ENCODE measurements at places on chromosomes 3 and 15.
A peak's percentile ranks its signal among the peaks of the same experiment; 100 is the strongest.

DNA sequence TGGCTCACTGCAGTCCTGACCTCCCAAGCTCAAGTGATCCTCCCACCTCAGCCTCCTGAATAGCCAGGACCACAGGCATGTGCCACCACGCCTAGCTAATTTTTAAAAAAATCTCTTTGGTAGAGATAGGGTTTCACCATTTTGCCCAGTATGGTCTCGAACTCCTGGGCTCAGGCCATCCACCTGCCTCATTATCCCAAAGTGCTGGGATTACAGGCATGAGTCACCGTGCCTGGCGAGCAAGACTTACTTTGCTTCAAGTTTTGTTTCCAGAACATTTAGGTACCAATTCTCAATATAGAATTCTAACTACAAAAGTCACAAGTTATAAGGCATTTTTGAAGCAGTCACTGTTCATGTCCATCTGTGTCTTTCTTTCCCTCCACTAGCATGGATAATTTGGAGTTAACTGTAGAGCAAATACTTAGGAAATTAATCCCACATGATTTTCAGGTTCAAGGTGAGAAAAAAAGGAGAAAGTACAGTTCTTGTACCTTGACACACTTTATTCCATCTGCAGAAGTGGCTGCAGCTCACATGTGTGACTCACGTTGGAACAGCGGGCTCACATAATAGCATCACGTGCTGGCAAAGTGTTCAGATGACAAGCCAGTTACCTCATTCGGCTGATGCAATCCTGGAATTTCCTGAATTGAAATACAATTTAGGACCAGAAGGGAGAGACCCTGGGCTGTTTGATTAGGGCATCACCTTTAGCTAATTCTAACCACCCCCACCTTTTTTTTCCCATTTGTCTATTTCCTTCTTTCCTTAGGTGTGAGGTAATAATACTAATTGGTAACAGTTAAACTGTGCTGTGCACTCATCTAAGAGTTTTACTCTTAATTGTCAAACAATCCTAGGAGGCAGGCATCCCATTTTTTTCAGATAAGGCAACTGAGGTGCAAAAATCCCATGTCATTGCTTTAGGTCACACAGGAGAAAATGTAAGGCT lies 46.9 kb upstream of the NEDD4 start:
- no peak for DNase-seq
- peaks cover 6% of the 10 kb centered on the region for H3K36me3 ChIP-seq

DNA sequence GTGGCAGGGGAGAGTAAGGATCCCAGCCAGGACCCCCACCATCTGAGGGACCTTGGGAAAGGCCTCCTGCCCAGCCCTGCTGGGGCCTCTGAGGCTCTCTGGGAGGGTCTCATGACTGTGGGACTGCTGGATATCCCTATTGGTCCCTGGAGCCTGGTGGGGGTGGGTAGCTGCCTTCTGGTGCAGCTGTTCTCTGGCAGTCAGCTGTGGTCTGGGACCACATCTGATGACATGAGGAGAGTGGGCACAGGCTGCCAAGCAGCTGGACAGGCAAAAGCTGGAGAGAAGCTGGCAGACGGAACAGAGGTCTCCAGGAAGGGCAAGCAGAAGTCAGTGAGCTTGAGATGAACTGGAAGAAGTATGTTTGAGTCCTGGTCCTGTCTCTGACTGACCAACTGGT lies 22.4 kb downstream of the PLEKHO2 start:
- no peak overlapping the region for H3K4me3 ChIP-seq
- H3K4me1 ChIP-seq = peaks cover 21% of the 10 kb centered on the region
- H3K27me3 ChIP-seq = no peaks in the 10 kb centered on the region
- H3K27ac ChIP-seq = peak overlapping the region; percentile 78
- H3K36me3 ChIP-seq = no peaks in the 10 kb centered on the region

GRCh38 chr3:69326855-69327300 lies 59.0 kb downstream of the FRMD4B start:
- peaks cover 48% of the 10 kb centered on the region for H3K4me1 ChIP-seq
- H3K27ac ChIP-seq = peak overlapping the region; percentile 98
- peak overlapping the region; percentile 48 for H3K4me3 ChIP-seq
- DNase-seq = peak; percentile 29

GRCh38 chr15:61830536-61831330 lies 229.5 kb downstream of the VPS13C start:
- H3K36me3 ChIP-seq = no peaks in the 10 kb centered on the region
- H3K4me1 ChIP-seq = peaks cover 10% of the 10 kb centered on the region
- peaks cover 50% of the 10 kb centered on the region for H3K27me3 ChIP-seq

- H3K27me3 ChIP-seq = peaks cover 25% of the 10 kb centered on the region
- no peak overlapping the region for H3K4me3 ChIP-seq
- H3K36me3 ChIP-seq = peaks cover 7% of the 10 kb centered on the region
- no peak overlapping the region for H3K27ac ChIP-seq
- no peak for DNase-seq
- H3K4me1 ChIP-seq = peaks cover 6% of the 10 kb centered on the region
Measured at GRCh38 chr3:188972310-188972709, 199.5 kb upstream of the TPRG1 start.

- no peaks in the 10 kb centered on the region for H3K27me3 ChIP-seq
- H3K27ac ChIP-seq = peak overlapping the region; percentile 99
- DNase-seq = peak; percentile 84
- H3K4me3 ChIP-seq = peak overlapping the region; percentile 87
- peaks cover 28% of the 10 kb centered on the region for H3K4me1 ChIP-seq
Measured at GRCh38 chr3:18127174-18127858, 297.8 kb downstream of the SATB1 start.

DNA sequence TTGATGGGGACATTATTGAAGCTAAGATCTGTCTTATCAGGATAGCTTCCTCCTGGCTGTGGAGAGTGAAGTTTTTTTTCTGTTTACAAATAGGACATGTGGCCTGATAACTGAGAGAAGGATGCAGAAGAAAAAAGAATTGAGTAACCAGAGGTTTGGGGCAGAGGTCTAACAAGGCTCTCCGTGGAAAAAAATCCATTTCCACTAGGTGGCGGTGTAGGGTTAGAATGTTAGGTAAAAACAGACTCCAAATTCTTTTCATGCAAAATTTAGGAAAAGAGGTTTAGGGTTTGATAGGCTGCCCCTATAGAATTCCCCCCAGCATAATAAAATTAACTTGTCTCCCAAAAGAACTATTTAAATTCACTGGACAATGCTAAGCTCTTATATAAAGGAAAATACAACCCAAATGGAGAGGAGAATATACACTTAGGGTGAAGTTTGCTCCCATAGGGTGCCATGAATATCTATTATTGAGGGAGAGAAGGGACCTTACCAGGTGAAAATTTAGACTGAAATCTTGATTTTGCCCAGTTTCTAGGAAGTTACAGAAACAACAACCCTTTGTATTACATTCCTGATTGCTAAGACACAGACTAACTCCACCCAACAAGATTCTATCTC lies 1560.4 kb downstream of the OTOL1 start:
- no peak overlapping the region for H3K4me3 ChIP-seq
- no peak overlapping the region for H3K27ac ChIP-seq
- H3K36me3 ChIP-seq = no peaks in the 10 kb centered on the region
- no peaks in the 10 kb centered on the region for H3K27me3 ChIP-seq

DNA sequence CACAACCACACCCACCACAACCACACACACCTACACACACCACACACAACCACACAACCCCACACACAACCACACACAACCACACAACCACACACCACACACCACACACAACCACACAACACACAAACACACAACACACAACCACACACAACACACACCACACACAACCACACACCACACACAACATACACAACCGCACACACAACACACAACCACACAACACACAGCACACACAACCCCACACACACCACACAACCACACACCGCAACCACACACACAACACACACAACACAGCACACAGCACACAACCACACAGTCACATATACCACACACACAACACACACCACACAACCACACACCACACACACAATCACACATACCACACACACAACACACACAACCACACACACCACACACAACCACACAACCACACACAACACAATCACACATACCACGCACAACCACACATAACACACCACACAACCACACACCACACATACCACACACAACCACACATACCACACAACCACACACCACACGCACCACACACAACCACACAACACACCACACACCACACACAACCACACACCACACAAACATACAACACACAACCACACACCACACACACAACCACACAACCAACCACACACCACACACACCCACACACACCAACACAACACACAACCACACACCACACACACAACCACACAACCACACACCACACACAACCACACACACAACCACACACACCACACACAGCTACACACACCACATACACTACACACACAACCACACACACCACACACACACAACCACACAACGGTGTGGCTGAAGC lies 23.7 kb downstream of the CPN2 start:
- H3K4me1 ChIP-seq = no peaks in the 10 kb centered on the region
- H3K36me3 ChIP-seq = no peaks in the 10 kb centered on the region
- no peak for DNase-seq
- no peak overlapping the region for H3K4me3 ChIP-seq

DNA sequence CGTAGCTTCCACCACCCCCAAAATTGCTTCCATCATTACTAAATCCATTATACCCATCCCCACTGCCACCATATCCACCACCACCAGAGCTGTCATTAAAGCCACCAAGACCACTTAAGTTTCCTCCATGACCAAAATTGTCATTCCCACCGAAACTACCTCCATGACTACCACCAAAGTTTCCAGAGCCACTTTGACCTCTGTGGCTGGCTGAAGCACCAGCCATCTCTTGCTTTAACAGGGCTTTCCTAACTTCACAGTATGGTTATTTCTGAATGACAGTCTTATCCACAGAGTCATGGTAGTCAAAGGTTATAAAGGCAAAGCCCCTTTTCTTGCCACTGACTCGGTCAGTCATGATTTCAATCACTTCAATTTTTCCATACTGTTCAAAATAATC lies 24.3 kb upstream of the DENND4A start:
- H3K4me1 ChIP-seq = peaks cover 39% of the 10 kb centered on the region
- DNase-seq = no peak
- no peaks in the 10 kb centered on the region for H3K27me3 ChIP-seq
- peak overlapping the region; percentile 43 for H3K27ac ChIP-seq
